ENCODE measurements at places on chromosomes 13 and 19. TPM values are rescaled to one million over a fixed set of nuclear protein-coding genes. Genes with fewer than 3 reads are reported as not detected.

Gene MIA
- 0.34 TPM for total RNA-seq

Gene ZNF296
- 1.2 TPM for total RNA-seq

Gene KLK13
- 1.3 TPM for total RNA-seq

Gene IGFL1
- total RNA-seq, result under 0.01 TPM

Gene CLDN10
- not detected for total RNA-seq

Gene ERICH4
- total RNA-seq, result not detected

Gene ZNF441
- 8.2 TPM for total RNA-seq

Gene RNF17
- under 0.01 TPM for total RNA-seq

Gene TNFSF9
- 4.1 TPM for total RNA-seq

Gene TNFRSF19
- 0.50 TPM for total RNA-seq

Gene IRS2
- 21.3 TPM for total RNA-seq

Gene TLE2
- 0.34 TPM for total RNA-seq

Gene TSSK6
- total RNA-seq, result 3.6 TPM

Gene F10
- not detected for total RNA-seq

Gene SLC5A5
- total RNA-seq, result 0.28 TPM

Gene STOML3
- total RNA-seq, result not detected

Gene B3GNT8
- total RNA-seq, result 3.4 TPM

Gene RGL3
- total RNA-seq, result 0.21 TPM

Gene SRRM5
- 0.07 TPM for total RNA-seq

Gene SIAH3
- total RNA-seq, result not detected
